ENCODE measurements at places on chromosomes 2 and 18. TPM values are rescaled to one million over a fixed set of nuclear protein-coding genes. Genes with fewer than 3 reads are reported as not detected.

The THUMPD2 gene
- 27.1 TPM for polyA plus RNA-seq

The MC5R gene
- polyA plus RNA-seq, result not detected

The RAPGEF4 gene
- polyA plus RNA-seq, result 12.6 TPM

The TDRD15 gene
- polyA plus RNA-seq, result not detected

The ACMSD gene
- 1.8 TPM for polyA plus RNA-seq

The SLC4A5 gene
- 8.4 TPM for polyA plus RNA-seq

The NGEF gene
- 1.0 TPM for polyA plus RNA-seq

The LRRC30 gene
- polyA plus RNA-seq, result not detected

The ICOS gene
- polyA plus RNA-seq, result 0.13 TPM

The CD302 gene
- 55.4 TPM for polyA plus RNA-seq

The ZNF532 gene
- 106 TPM for polyA plus RNA-seq
